Left cardiac atrium (tissue), 4 donors: ENCODE measurements at places on chromosomes 2 and 18. TPM values are rescaled to one million over a fixed set of nuclear protein-coding genes. Genes with fewer than 3 reads are reported as not detected.

Gene SERPINB4
- not detected for total RNA-seq

Gene ATG9A
- total RNA-seq: 69.0 TPM

Gene AP1S3
- 0.71 TPM for total RNA-seq

Gene CCDC74B
- 0.91 TPM for total RNA-seq

- no peak for DNase-seq
Observed at GRCh38 chr18:58800582-58800981, 64.1 kb upstream of the ZNF532 start.

DNA sequence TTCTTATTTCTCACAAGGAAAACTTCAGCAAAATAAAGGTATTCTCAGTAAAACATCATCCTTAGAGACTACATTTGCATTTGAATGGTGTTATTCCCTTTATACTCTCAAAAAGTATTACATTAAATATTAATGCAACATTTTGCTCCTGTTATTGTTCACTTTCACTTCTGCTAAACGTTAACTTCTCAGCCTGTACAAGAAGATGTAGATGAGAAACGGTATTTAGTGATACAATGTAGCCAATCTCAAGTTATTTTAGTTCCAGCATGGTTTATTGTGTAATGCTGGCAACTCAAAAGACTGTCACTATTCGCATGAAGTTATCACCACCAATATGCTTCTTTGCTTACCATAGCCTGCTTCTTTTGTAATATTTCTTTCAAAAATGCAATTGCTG, 514.1 kb downstream of the CPS1 start:
- no peak for DNase-seq

GRCh38 chr2:60710707-60711106, 45.4 kb upstream of the PAPOLG start:
- DNase-seq: peak; percentile 26

- no peak for DNase-seq
Observed at GRCh38 chr2:172753610-172754009, 18.0 kb downstream of the RAPGEF4 start.

DNA sequence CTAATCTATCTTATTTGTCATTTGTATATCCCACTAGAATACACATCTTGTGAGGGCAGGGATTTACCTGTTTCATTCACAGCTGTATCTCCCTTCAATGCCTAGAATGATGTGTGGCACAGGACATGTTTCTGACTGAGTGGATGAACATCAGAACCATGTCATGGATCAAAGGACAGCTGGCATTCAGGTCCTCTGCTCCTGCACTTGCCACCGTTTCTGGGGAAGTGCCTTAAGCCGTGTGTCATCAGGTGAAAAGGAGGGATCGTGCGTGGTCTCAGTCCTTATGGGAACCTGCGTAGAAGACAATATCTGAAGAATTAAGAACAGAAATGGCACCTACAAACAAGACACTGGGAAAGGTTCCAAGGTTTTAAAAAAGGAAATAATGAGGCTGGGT, 206.1 kb upstream of the GATA6 start:
- DNase-seq: no peak

DNA sequence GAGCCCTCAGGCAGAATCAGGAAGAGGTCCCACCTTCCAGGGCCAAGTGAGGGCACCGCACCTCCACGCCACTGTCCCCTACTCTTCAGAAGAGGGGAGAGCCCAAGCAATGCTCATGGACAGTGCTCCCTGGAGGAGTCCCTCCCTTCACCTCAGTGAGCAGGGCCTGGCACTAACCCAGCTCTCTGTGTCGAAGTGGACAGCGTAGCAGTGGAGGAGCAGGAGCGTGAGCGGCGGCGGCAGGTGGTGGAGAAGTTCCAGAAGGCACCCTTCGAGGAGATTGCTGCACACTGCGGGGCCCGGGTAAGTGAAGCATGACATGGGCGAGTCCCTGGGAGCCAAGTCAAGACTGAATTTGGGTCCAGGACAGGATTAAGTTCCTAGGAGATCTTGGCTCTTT, 16.7 kb downstream of the POMC start:
- DNase-seq: no peak

DNA sequence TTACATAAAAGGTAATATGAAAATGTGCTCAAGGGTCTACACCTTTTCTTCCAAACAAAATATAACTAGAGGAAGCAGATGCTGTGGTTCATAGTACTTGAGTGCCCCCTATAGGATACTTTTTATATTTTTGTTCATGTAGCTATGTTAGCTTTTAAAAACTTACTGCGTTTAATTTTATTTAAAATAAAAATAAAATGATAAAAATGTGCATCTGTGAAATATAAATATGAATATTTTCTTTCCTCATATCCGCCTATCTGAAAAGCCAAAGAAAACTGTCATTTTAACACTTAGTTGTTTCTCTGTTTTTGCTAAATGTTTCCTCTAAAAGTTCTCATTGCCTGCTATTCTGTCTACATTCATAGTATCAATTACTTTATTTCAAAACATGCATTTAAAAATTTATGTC, 9.6 kb upstream of the LRP1B start:
- no peak for DNase-seq

- no peak for DNase-seq
Observed at GRCh38 chr2:233643128-233643527, 6.9 kb downstream of the UGT1A10 start.
